ENCODE measurements at places on chromosomes 3 and 15. TPM values are rescaled to one million over a fixed set of nuclear protein-coding genes. Genes with fewer than 3 reads are reported as not detected.

TMC3 gene
- not detected for polyA plus RNA-seq

DNA sequence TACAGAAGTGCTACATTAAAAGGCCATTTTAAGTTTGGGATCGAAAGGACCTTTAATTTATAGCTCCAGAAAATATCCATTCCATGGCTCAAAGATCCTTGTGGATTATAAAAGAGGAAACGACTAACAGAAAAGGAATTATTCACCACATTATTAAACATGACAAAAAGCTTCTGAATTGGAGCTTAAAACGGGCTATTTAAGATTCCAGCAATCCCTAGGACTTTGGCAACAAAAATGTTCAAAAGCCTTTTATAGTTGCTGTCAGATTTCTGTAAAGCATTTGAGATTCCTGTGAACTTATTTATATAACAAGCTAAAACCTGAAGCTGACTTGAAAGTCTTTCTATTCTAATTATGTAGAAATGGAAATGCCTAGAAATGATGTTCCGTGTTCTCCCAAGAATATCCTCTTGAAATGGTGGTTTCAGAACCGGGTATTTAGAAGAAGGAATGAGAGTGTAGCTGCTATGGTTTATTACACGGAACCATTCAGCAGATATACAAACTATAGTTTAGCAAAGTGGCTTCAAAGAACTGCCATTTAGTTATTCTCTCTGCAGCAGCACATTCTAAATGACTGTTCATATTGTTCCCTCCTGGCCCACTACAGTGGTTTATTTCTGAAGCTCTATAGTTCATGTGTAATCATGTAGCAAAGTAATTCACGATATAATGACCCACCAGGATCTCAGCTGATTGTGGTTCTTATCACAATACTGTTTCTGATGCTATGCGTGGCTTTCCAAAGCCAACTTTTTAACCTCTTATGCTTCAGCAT lies 961.7 kb downstream of the FHIT start:
- DNase-seq = no peak

GRCh38 chr15:58931987-58932588 lies 1.4 kb downstream of the SLTM start:
- no peak for DNase-seq

CYP11A1 gene
- 0.06 TPM for polyA plus RNA-seq

GRCh38 chr15:36579792-36580431 lies 486 bp downstream of the CDIN1 start:
- DNase-seq = no peak

GRCh38 chr3:82132210-82133069 lies 371.0 kb upstream of the GBE1 start:
- DNase-seq = no peak

DNA sequence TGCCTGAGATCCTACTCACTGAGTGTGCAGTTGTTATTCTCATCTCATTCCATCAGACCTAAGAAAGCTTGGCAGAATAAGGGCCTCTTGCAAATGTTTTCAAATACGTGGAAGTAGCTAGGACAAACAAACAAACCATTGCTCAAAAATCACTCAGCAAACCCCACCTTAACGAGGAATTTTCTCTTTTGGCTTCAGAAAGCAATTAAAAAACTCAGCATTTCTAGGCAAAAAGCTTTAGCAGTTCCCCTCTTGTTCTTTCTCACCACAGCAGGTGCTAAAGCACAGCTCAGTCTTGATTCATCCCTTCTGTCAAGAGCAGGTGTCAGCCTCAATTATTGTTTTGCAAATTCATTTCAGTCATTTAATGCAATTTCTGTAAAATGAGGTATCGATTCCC lies 58.6 kb upstream of the NUDT16 start:
- DNase-seq = no peak

- no peak for DNase-seq
Observed at GRCh38 chr3:108564564-108564963, 24.7 kb downstream of the CIP2A start.

DNA sequence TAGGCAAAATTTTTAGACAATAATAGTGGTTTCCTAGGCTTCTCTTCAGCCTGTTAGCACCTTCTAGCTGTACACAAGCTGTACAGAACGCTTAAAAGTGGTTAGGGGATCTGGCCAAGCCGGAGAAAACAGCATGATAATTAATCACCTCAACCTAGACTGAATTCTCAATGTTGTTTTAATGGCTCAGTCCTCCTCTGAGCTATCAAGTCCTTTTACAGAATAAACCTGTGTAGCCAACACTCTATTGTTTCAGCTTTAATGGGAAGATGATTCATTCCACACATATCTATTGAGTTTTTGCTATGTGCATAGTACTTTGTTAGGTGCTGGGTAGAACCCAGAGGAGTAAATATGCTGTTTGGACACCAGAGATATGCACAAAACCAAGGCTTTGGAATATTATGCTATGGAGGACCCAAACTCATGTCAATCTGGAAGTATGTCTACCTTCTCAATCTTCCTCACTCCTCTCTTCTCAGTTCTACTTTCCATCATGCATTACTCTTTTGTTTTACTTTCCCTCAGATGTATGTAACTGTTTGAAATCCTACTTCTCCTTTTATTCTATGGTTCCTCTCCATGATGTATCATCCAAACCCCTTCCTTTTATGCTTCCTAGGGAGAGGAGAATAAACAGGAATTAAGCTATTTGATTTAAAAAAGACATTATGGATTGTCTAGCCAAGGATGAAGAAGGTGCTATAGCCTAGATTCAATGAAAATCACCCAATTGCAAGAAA lies 27.6 kb upstream of the UBE2E2 start:
- no peak for DNase-seq

- no peak for DNase-seq
Observed at GRCh38 chr15:50718700-50719125, 32.1 kb upstream of the TRPM7 start.

DNA sequence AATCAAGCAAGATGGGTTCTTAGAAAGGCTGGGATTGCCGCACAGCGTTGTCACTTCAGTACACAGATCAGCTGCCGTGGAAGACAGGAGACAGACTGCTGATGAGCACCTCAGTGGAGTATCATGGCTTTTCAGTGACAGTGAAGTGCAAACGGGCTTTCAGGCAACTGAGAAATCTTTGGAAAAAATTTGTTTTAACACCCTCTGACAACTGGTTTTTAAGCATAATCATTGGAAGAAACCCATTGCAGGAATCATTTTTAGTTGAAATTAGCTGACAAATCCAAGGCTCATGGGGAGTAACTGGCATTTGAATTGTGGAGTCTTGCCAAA lies 418.8 kb downstream of the OTOL1 start:
- DNase-seq = no peak

DNA sequence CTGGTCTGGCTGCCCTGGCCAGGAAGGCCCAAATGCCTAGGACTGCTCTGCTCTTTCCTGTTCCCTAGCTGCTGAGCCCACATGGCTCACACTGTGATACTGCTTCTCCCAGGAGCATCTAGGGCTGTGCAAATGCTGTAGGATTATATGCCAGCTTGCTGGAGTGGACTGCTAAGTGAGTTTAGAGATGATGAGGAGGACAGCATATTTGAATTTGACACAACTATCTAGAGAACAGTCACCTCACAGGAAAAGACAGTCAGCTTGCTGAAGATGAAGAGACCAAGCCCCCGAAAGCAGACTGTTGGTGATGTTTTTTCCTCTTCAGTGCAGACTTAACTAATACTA lies 39.2 kb downstream of the CLEC3B start:
- DNase-seq = no peak

GRCh38 chr15:36696196-36696595 lies 116.8 kb downstream of the CDIN1 start:
- DNase-seq = no peak

CYP1A1 gene
- polyA plus RNA-seq = 0.88 TPM

- no peak for DNase-seq
Observed at GRCh38 chr3:125958511-125959316, 10.3 kb upstream of the ROPN1B start.

- no peak for DNase-seq
Observed at GRCh38 chr15:40878785-40879184, 4.8 kb upstream of the RHOV start.

- peak; percentile 25 for DNase-seq
Observed at GRCh38 chr3:187167777-187168176, 28.5 kb upstream of the RPL39L start.

DNA sequence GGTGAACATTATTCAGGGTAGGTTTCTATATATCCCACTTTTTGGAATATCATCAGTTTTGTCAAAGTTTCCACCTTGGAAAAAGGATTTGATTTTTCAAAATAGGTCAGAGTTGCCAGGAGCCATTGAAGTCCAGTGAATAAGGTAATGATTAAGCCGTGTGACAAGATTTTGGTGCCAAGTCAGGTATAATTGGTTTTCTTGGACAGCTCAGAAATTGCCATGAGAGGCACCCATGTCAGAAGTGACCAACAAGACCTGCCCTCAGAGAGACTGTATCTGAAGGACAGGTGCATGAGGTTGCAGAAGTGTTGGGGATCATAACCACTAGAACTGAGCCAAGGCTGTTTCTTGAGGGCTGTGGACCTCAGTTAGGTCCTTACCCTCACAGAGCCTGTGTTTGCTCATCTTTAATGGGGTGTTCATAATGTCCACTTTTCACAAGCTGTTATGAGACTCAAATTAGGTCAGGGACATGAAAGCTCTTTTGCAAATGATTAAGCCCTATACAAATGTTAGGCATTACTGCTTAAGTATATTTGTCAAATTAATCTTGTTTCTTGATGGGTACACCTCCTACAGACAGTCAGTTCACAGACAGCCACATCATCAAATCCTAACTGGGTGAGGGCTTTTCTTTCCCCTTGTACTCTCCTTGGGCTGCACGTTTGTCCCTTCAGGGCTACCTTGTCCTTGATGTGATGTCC lies 32.3 kb downstream of the CASR start:
- no peak for DNase-seq

ALS2CL gene
- 102 TPM for polyA plus RNA-seq

CEMIP gene
- polyA plus RNA-seq = 0.01 TPM

GRCh38 chr3:46947981-46948791 lies 28.4 kb downstream of the CCDC12 start:
- DNase-seq = no peak

PRKAR2A gene
- polyA plus RNA-seq = 13.3 TPM

RAMAC gene
- polyA plus RNA-seq = 11.8 TPM

DNA sequence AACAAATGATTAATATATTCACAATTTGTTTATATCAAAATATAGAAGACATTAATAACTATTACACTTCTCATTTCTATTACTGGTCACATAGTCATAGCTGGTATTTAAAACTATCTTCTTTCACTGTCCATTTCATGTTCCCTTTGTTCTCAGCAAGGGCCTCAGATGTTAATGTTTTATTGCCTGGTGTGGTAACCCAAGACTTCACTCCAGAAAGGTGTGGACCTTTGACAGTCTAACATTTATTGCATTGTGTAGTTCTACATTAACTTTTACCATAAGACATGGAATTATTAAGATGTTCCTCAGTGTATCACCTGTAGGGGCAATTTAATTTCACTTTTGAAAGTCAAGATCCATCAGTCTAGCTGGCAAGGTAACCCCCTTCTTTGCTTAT lies 691.3 kb downstream of the SQOR start:
- no peak for DNase-seq

NTRK3 gene
- polyA plus RNA-seq = 1.2 TPM

CHRFAM7A gene
- 0.68 TPM for polyA plus RNA-seq

GRCh38 chr3:135432402-135432801 lies 533.1 kb upstream of the PPP2R3A start:
- DNase-seq = no peak

DNA sequence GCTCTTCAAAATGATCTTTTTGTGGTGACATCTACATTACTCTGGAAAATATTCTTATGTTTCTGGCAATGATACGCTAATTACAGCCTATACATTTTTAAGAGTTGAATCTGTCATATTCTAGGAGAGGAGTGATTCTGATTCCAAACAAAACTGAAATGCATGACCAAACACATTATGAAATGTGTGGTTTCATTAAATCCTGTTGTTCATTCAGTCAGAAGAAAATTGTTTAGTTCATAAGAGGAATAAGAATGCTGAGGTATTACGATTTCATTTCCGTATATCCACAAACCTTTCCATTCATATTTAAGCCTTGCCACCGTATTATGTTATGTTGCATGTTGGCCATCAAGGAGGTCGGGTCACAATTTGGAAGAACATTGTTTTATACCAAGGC lies 345.1 kb downstream of the FEZF2 start:
- no peak for DNase-seq
